ENCODE measurements at places on chromosomes 6 and 20. TPM values are rescaled to one million over a fixed set of nuclear protein-coding genes. Genes with fewer than 3 reads are reported as not detected.

TFAP2D gene
- not detected for total RNA-seq

DNA sequence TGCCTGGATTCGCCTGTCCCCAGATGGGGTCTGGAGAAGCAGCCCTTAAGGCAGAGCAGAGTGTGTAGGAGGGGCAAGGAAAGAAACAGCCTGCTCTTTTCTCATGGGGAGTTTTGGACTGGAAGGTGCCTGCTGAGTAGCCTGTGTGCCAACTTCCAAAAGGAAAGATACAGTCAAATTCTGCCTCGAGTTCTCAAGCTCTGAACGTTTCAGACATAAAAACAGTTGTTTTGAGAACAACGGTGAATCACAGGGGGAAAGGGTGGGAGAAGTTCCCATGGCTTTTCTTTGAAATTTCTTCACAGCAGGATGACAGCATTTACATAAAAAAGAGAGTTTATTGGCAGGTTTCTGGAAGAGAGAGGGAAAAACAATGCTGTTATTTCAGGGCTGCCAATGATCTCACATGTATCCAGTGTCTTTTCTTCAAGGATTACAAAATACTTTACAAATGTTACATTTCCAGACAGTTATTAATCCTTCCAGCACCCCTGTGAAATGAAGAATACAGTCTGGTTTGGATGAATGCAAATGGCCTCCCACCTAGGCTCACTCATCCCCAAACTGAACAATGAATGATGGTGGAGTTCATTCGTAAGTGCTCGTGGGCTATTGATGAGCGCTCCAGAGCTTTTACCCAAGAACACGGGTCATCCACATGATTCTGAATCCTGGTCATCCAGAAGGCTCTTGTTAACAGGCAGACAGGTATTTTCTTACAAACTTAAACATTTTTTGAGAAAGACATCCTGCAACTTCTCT, 33.8 kb upstream of the ECI2 start:
- H3K4me3 ChIP-seq, result no peak overlapping the region
- no peaks in the 10 kb centered on the region for H3K4me1 ChIP-seq
- no peaks in the 10 kb centered on the region for H3K27me3 ChIP-seq
- DNase-seq, result no peak
- H3K36me3 ChIP-seq, result no peaks in the 10 kb centered on the region

- DNase-seq, result no peak
- no peaks in the 10 kb centered on the region for H3K36me3 ChIP-seq
- H3K27ac ChIP-seq, result no peak overlapping the region
Measured at GRCh38 chr6:44609051-44609612, 221.6 kb downstream of the CDC5L start.

DEFB125 gene
- total RNA-seq, result not detected

DNA sequence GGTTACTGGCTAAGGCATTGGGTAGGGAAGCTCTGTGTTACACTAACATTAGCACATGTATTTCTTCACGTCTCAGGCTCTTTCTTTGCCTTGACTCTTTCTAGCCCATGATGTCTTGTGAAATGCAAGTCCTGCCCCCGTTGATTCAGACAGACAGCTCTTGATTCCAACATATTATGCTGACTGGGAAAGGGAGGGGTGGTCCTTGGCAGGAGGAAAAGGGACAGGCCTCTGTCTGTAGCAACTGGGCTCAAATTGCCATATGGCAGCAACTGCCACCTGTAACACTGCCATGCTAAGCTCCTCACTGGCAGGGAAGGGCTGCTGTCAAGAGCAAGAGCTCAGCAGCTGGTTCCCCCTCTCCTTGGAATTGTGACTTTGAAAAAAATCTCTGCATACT, 5.7 kb upstream of the KCNK15 start:
- no peak overlapping the region for H3K27ac ChIP-seq
- no peaks in the 10 kb centered on the region for H3K36me3 ChIP-seq
- peaks cover 8% of the 10 kb centered on the region for H3K4me1 ChIP-seq
- H3K27me3 ChIP-seq, result no peaks in the 10 kb centered on the region
- DNase-seq, result no peak

DNA sequence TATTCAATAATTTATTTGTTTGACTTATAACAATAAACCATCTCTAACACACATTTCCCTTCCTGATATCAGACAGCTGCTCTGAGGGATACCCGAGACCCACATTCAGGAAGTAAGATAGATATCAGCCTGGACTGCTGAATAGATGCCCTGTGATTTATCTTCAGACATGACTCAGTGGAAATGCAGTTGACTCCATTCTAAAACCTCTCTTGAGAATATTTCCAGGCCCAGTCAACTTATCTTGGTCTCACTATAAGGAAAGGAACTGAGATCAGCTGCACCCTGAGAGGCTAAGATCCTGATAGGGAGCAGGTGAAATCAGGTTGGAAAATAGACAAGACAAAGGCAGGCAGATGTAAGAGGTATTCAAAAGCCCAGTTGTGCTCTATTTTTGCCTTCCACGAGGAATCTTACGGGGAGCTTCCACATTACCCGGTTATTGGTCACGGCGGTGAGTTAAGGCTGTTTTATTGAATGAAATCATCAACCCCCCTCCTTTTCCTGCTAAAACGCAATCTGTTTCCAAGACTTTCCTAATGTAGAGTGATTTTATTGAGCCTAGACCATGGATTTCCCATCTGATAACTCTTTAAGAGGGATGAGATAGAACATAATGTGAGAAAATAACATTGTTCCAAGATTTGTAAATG, 25.5 kb downstream of the C6orf15 start:
- no peak overlapping the region for H3K27ac ChIP-seq
- no peaks in the 10 kb centered on the region for H3K36me3 ChIP-seq
- H3K4me1 ChIP-seq, result peaks cover 5% of the 10 kb centered on the region
- no peak for DNase-seq
- no peaks in the 10 kb centered on the region for H3K27me3 ChIP-seq

HDAC2 gene
- total RNA-seq, result 115 TPM

PNPLA1 gene
- total RNA-seq, result not detected

GRCh38 chr6:70198785-70199184, 104.1 kb downstream of the COL9A1 start:
- no peaks in the 10 kb centered on the region for H3K36me3 ChIP-seq
- no peak overlapping the region for H3K4me3 ChIP-seq
- no peak for DNase-seq
- H3K4me1 ChIP-seq, result no peaks in the 10 kb centered on the region
- no peak overlapping the region for H3K27ac ChIP-seq

DNA sequence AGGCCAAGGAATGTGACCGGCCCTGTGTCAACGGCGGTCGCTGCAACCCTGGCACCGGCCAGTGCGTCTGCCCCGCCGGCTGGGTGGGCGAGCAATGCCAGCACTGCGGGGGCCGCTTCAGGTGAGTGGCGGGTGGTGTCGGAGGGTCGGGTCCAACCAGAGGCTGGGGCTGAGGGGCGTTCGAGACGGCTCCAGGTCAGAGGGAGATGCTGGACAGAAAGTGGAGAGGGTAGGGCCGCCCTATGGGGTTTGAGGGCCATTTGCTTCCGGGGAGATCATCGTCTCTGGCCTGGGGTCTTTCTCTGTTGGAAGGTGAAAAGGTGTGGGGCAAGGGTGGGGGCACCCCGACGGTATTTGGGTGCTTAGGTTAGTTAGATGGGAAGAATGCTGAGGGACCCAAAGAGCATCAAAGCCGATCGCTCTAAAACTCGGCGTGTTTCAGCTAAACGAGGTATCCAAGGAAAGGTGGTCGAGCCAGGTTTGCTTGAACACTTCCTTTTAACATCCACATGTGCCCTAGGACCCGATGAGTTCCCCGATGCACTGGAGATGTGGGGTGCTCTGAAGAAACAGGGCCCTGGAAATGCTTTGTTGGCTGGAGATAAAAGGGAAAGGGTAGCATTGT, 691 bp downstream of the ATRN start:
- H3K27me3 ChIP-seq, result no peaks in the 10 kb centered on the region
- no peaks in the 10 kb centered on the region for H3K36me3 ChIP-seq
- peak overlapping the region; percentile 74 for H3K27ac ChIP-seq
- peaks cover 23% of the 10 kb centered on the region for H3K4me1 ChIP-seq
- H3K4me3 ChIP-seq, result peak overlapping the region; percentile 44

VWA7 gene
- total RNA-seq, result 1.7 TPM

RUNX2 gene
- 25.8 TPM for total RNA-seq

GRCh38 chr6:113505084-113505699, 352.0 kb upstream of the MARCKS start:
- H3K36me3 ChIP-seq, result no peaks in the 10 kb centered on the region
- H3K27ac ChIP-seq, result no peak overlapping the region
- no peak for DNase-seq

DNA sequence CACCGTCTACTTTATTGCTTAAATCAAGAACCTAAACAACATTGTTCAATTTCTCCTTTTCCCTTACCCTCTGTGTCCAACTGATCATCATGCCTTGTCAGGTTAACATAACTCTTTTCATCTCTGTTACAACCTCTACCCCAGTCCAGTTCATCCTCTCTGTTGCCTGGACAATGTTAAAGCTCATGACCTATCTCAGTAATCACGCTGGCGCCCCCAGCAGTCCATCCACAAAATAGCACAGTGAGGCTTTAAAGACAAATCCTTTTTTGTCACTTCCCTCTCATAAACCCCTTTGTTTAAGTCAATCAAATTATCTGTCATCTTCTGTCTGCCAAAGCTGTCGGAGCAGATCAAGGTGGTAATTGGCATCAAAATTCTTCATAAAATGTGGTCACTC, 140.1 kb downstream of the QKI start:
- no peaks in the 10 kb centered on the region for H3K27me3 ChIP-seq
- no peaks in the 10 kb centered on the region for H3K4me1 ChIP-seq
- peak; percentile 39 for DNase-seq
- no peak overlapping the region for H3K27ac ChIP-seq

DNA sequence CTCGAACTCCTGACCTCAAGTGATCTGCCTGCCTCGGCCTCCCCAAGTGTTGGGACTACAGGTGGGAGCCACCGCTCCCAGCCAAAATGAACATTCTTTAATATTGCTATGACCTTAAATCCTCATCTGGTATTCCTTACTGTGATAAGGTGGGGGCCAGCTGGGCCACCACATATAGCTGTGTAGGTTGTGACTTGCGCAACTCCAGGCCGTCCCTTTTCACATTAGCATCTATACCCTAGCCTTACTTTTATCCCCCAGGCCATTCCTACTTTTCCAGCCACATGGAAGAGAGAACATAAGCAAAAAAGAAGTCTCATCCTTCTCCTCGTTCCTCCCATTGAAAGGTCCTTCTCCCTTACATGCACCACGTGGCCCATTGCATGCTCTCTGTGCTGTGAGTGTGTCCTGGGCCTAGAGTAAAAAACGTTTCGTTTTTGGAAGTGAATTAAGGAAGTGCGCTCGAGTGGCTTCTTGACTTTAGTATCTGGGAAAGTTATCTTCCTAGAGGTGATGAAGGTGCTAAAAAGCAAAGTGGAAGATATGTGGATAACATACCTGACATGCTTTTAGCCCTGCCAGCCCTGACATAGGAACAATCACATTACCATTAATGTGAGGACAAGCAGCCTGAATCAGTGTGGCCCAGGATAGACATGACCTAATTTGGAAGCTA, 56.8 kb upstream of the KIF13A start:
- H3K27ac ChIP-seq, result no peak overlapping the region
- H3K27me3 ChIP-seq, result no peaks in the 10 kb centered on the region
- H3K4me1 ChIP-seq, result no peaks in the 10 kb centered on the region
- DNase-seq, result no peak
- no peaks in the 10 kb centered on the region for H3K36me3 ChIP-seq

DNA sequence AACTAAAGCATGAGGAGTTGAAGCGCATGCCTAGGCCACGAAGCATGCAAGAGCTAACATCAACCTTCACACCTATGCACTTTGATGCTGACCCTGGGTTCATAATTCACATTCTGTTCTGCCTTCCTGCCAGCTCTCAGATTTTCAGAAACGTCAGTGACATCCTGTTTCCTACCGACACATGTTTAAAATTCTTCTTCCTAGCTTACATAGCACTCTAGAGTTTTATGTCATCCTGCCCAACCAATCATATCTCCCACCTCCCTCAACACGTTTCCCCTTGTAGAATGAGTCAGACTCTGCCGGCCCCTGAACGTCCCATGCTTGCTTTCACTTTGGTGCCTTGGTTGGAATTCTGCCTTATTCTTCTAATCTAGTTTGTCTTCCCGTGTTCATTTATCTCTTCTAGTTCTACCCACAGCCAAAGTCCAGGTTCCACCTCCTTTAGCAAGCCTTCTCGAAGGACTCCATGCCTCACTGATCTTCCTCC, 97.2 kb upstream of the MAP7 start:
- H3K4me1 ChIP-seq, result peaks cover 17% of the 10 kb centered on the region
- H3K27ac ChIP-seq, result peak overlapping the region; percentile 57
- no peak overlapping the region for H3K4me3 ChIP-seq
- peak; percentile 68 for DNase-seq

- no peak overlapping the region for H3K4me3 ChIP-seq
- peaks cover 12% of the 10 kb centered on the region for H3K27me3 ChIP-seq
- no peak overlapping the region for H3K27ac ChIP-seq
- DNase-seq, result no peak
- H3K4me1 ChIP-seq, result no peaks in the 10 kb centered on the region
- no peaks in the 10 kb centered on the region for H3K36me3 ChIP-seq
Measured at GRCh38 chr6:25655723-25656122, 3.7 kb downstream of the SCGN start.

DNA sequence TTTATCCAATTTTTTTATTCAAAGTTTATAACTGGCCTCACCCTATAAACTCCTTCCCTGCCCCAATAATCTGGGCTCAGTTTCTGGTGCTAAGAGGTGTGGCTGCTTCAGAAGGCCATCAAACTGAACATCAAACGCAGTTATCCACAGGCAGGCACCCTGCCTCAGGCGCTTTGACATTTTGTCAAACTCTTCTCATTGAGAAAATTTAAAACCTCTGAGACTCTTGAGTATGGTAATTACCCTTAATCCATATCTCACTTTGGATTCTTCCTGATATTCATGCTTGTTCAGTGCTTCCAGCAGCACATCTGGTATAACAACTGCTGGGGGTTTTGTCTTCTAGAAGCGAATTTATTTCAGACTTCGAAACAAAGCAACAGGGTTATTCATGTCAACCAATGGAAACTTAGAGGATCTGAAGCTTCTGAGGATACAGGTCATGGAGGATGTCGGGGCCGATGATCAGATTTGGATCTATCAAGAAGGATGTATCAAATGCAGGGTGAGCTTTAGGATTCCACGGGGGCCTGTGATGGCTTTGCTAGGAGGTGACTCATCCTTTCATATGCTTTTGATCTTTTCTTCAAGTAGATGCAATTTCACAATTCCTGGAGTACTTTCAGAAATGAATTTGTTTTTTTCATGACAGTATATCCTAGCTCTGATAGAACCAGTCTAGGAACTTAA, 68.2 kb downstream of the RTN4IP1 start:
- peaks cover 15% of the 10 kb centered on the region for H3K36me3 ChIP-seq
- H3K4me3 ChIP-seq, result no peak overlapping the region
- no peaks in the 10 kb centered on the region for H3K4me1 ChIP-seq

DNA sequence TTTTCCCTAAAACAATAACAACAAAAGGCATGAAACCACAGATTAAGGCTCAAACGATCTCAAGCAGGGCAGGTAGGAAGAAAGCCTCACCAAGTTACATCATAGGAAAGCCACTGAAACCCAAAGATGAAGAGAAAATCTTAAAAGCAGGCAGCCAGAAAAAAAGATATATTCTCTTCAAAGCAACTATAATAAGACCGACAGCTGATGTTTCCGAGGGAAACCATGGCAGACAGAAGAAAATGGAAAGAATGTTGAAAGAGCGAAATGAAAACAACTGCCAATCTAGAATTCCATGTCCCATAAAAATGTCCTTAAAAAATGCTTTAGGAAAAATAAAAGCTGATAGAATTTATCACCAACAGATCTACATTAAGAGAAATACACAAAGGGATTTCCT, 161.5 kb upstream of the THBS2 start:
- no peaks in the 10 kb centered on the region for H3K4me1 ChIP-seq
- no peaks in the 10 kb centered on the region for H3K36me3 ChIP-seq
- no peak overlapping the region for H3K27ac ChIP-seq
- DNase-seq, result no peak
- no peaks in the 10 kb centered on the region for H3K27me3 ChIP-seq
- no peak overlapping the region for H3K4me3 ChIP-seq

GRCh38 chr20:19026121-19026878, 186.1 kb upstream of the SLC24A3 start:
- DNase-seq, result no peak
- no peaks in the 10 kb centered on the region for H3K36me3 ChIP-seq
- H3K4me1 ChIP-seq, result no peaks in the 10 kb centered on the region
- no peak overlapping the region for H3K4me3 ChIP-seq

SNX5 gene
- 174 TPM for total RNA-seq

Data from CD8-positive, alpha-beta memory T cell (primary cell).